GM20000 (cell line): ENCODE measurements at places on chromosomes 7 and 10.

- no peak for DNase-seq
Observed at GRCh38 chr7:79282882-79283602, 170.4 kb downstream of the MAGI2 start.

- DNase-seq: no peak
Observed at GRCh38 chr10:112792487-112793201, 157.4 kb upstream of the TCF7L2 start.

GRCh38 chr10:127976701-127977356, 69.9 kb downstream of the PTPRE start:
- DNase-seq: no peak

DNA sequence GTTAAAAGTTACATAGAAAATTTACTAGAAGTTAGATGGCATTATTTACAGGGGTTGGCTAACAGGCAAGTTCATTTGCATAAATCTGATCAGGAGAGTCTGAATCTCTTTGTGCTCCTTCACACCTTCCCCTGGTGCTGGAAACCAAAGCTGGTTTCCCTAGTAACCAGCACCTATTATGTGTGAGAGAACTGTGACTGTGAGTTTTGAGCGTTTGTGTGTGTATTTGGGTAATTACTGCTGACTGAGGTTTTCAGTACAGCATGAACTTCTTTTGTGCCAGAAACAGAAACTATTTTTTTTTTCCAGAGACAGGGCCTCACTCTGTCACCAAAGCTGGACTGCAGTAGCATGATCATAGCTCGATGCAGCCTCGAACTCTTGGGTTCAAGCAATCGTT, 10.3 kb upstream of the IFIT1B start:
- DNase-seq: peak; percentile 68

DNA sequence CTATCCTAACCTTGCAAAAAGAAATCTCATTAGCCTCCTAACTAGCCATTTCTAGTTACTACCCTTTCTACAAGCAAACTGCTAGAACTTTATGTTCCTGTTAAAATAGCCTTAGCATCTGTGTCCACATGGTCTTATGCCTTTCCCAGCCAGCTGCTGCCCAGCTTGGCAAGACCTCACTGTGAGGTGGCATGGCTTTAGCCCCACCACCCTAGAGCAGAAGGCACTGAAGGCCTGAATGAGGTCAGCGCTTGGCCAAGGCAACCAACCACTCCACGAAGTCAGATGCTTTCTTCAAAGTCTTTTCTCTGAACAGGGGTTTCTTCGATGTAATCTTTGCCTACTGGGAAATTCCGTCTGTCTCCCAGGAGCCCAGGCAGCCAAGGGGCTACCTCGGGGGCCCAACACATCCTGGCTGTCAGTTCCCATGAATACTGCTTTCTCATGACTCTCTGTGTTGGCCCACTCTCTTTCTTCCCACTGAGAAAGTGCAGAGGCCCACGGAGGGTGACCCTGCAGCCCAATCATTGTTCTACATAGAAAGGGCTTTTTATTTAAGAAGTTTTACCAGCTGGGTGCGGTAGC, 41.6 kb downstream of the POLR3A start:
- no peak for DNase-seq

- no peak for DNase-seq
Observed at GRCh38 chr10:72095195-72095594, 6.8 kb upstream of the SPOCK2 start.

GRCh38 chr10:33937036-33937730, 602.7 kb upstream of the NRP1 start:
- no peak for DNase-seq

GRCh38 chr7:97680622-97681021, 51.3 kb upstream of the TAC1 start:
- no peak for DNase-seq

DNA sequence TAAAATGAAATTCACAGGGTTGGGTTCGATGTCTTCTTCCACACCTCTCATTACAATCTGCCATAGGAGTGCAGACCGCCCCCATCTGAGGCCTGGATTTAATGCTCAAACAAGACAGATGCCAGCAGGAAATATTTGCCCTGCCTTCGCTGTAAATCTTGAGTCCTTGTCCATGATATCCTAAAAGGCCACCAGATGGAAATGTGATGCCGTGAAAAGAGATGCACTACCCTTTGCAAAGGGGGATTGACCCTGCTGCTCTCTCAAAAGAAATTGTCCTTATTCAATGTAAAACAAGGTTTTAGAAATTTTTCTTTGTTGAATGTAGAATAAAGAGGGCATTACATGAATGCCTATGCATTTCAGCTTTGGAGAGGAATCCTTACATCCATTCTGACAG, 37.5 kb downstream of the AGAP4 start:
- no peak for DNase-seq

DNA sequence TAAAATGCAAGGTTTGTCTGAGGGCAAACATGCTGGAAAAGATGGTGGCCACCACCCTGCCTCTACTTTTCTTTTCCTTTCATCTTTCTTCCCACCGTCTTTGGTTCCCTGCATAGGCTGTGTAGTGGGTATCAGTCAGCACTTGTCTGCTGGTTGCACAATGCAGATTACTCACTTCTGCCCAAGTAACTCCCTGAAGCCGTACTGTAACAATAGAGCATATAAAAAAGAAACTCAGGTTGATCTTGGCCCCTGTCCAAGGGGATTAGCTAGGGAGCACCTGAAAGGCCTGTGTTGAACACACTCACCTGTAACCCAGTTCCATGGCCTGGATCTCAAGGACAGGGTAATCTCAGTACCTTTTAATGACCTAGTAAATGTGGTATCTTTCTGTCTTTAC, 533.0 kb upstream of the GALNT17 start:
- DNase-seq: no peak
